ENCODE measurements at places on chromosomes 16 and 17.

DNA sequence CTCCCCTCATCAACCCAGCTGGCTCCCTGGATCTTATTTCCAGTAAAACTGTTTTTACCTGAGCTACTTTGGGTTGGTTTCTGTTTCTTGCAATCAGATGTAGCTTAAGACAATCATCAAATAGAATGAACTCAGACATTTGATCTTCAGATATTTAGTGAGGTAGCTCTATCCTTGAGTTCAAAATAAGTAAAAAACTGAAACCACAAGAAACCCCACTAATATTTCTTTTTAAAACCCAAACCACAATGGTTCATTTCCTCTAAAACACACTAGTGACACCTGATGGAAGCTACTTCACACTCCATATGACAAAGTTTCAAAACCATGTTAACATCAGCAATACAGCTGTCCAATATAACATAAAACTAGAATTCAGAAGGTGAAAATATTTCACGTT is 37.8 kb downstream of the CACNG1 start:
- no peak for DNase-seq

DNA sequence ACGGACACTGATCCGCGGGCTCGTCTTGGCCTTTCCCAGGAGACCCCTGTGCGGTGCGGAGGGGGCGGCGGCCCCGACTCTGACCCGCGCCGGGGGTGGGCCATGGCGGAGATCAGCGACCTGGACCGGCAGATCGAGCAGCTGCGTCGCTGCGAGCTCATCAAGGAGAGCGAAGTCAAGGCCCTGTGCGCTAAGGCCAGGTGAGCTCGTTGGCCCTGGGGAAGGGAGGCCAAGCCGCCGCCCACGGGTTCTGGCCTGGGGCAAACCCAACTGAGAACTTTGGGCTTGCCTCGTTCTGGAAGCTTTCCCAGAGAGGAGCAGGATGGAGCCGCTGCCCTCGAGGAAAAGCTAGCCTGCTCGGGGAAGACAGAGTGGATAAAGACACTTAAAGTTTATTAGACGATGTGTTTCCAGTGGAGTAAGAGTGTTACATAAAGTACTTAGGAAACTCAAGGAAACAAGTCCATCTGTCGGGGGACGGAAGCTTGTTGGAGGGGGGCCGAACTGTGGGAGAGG is 540 bp downstream of the PPP4C start:
- no peak for DNase-seq

GRCh38 chr16:66459878-66460277 is 32.8 kb downstream of the BEAN1 start:
- no peak for DNase-seq

GRCh38 chr16:53792161-53792951 is 88.4 kb downstream of the FTO start:
- DNase-seq: no peak

GRCh38 chr17:78396441-78397337 is 18.2 kb downstream of the PGS1 start:
- no peak for DNase-seq

- no peak for DNase-seq
Observed at GRCh38 chr17:72264682-72265405, 144.0 kb downstream of the SOX9 start.

GRCh38 chr16:77581706-77582105 is 140.6 kb upstream of the NUDT7 start:
- DNase-seq: no peak

GRCh38 chr16:23682181-23682580 is 3.5 kb downstream of the PLK1 start:
- no peak for DNase-seq

GRCh38 chr17:82592767-82593589 is 55.3 kb downstream of the WDR45B start:
- peak; percentile 76 for DNase-seq

GRCh38 chr17:11598274-11599221 is at the start of gene DNAH9:
DNAH9 (plus strand) TSS chr17:11598470; CDS start chr17:11598499, 29 bp downstream.
- DNase-seq: peak; percentile 97

DNA sequence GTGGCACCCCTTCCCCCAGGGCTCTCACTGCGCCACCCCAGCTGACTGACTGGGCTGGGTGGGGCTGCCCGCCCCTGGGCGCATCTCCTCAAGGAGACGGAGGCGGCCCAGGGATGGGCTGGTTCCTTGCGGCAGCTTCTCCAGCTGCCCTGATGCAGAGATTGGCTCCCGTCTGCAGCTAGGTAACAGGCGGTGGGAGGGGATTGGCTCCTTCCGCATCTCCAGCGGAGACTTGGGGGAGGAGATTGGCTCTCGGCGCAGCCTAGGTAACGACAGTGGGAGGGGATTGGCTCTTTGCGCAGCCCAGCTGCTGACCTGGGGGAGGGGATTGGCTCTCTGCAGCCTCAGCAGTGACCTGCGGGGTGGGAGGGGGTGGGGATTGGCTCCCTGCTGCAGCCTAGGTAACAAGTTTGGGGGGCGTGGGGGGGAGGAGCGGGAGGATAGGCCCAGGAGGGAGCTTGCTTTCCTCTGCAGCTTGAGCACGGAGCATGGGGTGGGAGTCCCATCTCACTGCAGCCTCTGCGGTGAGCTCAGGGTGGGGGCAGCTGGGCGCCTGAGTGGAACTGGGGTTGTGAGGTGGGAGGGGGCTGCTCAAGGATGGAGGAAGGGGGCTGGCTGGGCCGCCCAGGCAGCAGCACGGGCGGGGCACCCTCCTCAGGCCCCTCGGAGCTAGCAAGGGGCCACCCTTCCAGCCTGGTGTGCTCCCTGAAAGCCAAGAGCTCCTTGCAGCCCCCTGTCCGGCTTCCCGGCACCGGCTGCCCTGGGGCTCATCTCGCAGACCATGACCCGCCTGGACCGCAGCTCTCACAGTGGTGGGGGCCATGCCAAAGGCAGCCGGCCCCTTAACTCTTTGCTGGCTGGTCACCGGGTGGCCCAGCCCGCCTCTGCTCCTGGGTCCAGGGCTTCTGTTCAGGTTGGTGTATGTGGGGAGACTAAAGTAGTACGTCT is 6.4 kb downstream of the NFE2L1 start:
- DNase-seq: peak; percentile 82

- peak; percentile 62 for DNase-seq
Observed at GRCh38 chr16:4090351-4090851, 25.8 kb downstream of the ADCY9 start.

DNA sequence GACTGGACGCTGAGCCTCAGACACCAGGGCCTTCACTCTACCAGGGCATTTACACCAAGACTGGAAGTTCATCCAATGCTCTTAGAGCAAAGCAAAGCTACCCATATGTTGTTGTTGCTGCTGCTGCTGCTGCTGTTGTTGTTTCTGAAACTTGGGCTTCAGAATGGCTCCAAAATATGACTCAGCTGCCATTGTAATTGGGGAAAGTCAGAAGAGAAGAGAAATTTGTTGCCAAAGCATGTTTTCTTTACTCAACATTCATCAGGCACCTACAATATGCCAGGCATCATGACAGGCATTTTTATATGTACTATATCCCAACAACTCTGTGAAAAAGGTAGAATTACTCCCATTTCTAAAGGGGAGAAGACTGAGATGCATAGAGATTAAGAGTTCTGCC is 11.9 kb downstream of the KRT32 start:
- DNase-seq: no peak

DNA sequence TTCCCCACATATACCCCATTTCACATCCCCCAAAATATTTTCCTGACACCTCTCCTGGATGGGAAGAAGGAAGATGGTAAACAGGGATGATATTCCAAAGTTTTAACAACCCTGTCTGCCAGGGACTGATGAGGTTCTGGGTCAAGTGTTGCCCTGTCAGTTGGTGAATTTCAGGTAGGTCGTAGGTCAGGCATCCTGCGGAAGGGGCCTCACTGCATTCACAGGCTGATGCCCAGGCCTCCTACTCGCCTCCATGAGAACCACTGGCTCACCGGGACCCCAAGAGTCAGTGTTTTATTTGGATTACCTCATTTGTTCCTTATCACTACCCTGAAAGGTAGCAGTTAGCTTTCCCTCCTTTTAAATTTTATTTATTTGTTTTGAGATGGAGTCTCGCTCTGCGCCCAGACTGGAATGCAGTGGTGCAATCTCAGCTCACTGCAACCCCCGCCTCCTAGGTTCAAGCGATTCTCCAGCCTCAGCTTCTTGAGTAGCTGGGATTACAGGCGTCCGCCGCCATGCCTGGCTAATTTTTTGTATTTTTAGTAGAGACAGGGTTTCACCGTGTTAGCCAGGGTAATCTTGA is 10.5 kb downstream of the ZBTB4 start:
- DNase-seq: no peak

DNA sequence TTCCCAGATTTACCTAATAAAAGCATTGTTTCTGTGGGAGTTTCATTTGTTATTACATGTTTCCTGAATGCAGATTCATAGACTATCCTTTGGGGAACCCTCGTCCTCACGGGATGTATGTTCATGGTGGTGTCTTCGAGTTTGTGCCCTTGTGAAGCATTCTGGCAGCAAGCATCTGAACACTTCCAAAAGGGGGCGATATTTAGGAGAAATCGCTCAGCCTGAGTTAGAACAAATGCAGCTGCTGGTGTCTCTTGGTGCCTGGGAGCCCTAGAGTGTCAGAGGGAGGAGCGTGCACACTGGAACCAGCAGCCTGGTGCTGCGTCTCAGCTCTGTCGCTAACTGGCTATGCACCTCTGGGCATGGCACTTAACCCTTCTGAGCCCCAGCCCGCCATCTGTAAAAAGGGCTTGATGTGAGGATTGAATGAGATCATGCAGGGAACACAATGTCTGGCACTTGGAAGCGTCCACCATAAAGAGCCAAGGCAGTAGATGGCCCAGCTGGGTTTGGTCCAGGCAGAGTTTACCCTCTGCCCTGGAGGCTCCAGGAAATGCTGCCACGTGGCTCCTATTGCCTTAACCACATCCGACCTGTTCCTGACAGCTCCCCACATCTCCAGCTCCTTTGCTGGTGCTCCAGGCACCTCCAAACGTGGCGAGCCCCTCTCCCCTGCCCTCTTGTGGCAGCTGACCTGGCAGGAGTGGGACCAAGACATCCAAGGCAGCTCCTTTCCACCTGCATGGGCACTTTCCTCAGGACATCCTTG is 25.0 kb upstream of the C16orf78 start:
- DNase-seq: no peak

GRCh38 chr16:4002121-4002520 is 114.1 kb downstream of the ADCY9 start:
- DNase-seq: no peak

DNA sequence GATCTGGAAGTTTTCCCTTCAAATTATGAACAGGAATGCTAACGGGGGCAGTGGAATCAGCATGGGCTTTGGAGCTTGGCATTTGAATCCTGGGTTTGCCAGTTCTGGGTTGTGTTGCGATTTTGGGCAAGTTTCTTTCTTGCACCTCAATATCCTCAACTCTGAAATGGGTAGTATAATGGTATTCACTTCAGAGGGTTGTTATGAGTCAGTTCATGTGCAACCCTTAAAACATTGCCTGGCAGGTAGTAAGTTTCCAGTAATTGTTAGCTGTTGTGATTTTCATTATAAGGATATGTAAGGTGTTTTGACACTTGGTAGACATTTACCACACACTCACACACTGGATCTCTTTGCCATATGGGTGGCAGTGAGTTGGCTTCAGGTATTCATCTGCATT is 33.4 kb downstream of the SNX29 start:
- no peak for DNase-seq

GRCh38 chr16:11670171-11671131 is 2.2 kb downstream of the SNN start:
- DNase-seq: no peak

DNA sequence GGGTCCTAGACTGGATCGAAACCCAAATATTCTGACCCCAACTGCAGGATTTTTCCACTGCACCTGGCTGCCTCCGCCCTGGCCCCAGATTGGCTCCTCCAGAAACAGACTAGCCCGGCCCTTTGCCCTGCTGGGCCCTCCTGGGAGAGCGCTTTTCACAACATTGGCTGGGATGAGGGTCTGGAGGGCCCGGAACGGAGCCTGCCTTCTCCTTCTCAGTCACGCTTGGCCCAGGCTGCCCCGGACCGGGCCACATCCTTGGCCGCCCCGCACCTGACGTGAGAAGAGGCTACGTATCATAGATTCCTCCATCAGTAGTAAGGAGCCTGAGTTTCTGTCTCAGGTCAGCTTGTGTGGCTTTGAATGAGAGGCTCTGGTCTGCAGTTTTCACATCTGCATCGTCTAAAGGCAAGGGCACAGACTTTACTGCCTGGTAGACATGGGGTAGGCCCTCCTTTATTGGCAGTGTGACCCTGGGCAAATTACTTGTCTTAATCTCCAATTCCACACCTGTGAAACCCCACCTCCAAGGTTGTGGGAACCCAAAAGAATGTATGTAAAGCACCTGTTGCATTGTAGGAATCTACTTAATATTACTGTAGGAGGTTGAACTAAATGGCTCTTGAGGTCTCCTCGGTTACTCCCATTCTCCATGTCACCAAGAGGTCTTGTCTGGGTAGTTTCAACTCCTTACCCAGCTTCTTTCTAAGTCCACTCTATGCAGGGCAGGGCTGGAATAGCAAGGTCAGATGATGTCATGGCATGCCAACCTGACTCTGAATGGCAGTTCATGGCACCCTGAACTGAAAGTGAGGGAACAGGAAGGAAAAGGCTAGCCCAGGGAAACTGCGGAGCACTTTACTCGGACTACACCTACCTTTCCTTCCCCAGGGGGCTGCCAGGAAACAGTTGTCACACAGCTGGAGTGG is 661 bp downstream of the LRRC3C start:
- DNase-seq: no peak

DNA sequence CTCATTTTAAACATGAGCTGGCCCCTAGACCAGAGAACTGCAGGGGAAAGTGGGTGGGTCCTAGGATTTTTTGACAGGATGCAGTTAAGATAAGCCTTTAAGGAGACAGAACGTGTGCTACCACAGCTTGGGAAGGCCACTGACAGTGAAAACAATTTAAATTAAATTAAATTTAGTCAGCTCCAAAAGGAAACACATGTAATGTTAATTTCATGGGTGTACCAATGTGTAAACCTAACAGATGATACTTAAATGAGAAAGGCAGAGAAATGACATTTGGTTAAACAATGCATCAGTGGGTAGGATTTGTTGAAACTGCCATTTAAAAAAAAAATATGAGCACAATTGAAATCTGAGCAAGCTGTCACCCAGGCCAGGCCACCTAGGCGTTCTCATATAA is 250.8 kb downstream of the XYLT1 start:
- no peak for DNase-seq

GRCh38 chr17:76153640-76154039 is 12.6 kb upstream of the FOXJ1 start:
- peak; percentile 51 for DNase-seq

DNA sequence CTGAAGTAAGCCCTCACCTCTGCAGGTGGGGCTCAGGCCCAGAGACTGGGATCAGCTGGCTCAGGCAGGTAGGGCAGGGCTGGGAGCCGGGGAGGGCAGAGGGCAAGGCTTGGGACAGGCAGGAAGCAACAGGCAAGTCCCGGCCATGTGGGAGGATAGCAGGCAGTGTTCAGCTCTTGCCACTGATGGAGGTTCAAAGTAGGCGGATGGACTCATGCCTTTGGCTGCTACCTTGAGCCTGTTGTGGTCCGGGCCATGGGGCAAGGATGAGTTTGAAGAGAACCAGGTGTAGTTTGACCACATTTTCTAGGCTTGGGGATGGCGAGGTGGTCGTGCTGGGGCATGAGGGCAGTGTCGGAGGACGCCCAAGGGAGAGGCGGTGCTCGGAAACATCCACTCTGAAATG is 2.7 kb downstream of the PRCD start:
- DNase-seq: peak; percentile 9

- DNase-seq: no peak
Observed at GRCh38 chr16:66194866-66195265, 171.6 kb upstream of the CDH5 start.

All from right hindlimb (tissue), 1 donor.